ENCODE measurements at places on chromosomes 1 and 21. TPM values are rescaled to one million over a fixed set of nuclear protein-coding genes. Genes with fewer than 3 reads are reported as not detected.

The NUP210L gene
- 0.48 TPM for total RNA-seq

The CELF3 gene
- not detected for total RNA-seq

The SELL gene
- total RNA-seq, result 4.0 TPM

The PTGFRN gene
- total RNA-seq, result 216 TPM

The ZNF683 gene
- not detected for total RNA-seq

The FCER1G gene
- 11.4 TPM for total RNA-seq

The TRIM67 gene
- total RNA-seq, result 0.24 TPM

The CSDE1 gene
- 900 TPM for total RNA-seq

The SCAF4 gene
- 20.6 TPM for total RNA-seq

The SEMA4A gene
- 2.7 TPM for total RNA-seq

The PPIAL4G gene
- total RNA-seq, result not detected

The SFT2D2 gene
- total RNA-seq, result 20.4 TPM

The OR2G6 gene
- not detected for total RNA-seq

The DMAP1 gene
- 27.7 TPM for total RNA-seq

The HSD3B1 gene
- not detected for total RNA-seq

The SPATA45 gene
- total RNA-seq, result not detected

The C8A gene
- total RNA-seq, result not detected

The CHIA gene
- not detected for total RNA-seq

The CAMK1G gene
- not detected for total RNA-seq

The CSMD2 gene
- 0.70 TPM for total RNA-seq

The INSRR gene
- total RNA-seq, result 0.24 TPM

The SPAG17 gene
- total RNA-seq, result not detected

The KLHDC9 gene
- total RNA-seq, result 10.7 TPM

The PTAFR gene
- 2.2 TPM for total RNA-seq

The TDRD5 gene
- not detected for total RNA-seq

The MCOLN3 gene
- total RNA-seq, result 0.94 TPM

The NOS1AP gene
- 2.0 TPM for total RNA-seq

The OMA1 gene
- 32.6 TPM for total RNA-seq

The UBE2G2 gene
- total RNA-seq, result 69.7 TPM

The C1QTNF12 gene
- 2.6 TPM for total RNA-seq

The PTPN7 gene
- 1.2 TPM for total RNA-seq

The BEST4 gene
- total RNA-seq, result 0.11 TPM

The PRAMEF6 gene
- total RNA-seq, result not detected

The MIXL1 gene
- total RNA-seq, result 0.27 TPM

The OR2T35 gene
- total RNA-seq, result not detected

The IFI44L gene
- 8.5 TPM for total RNA-seq

The CCDC190 gene
- 0.59 TPM for total RNA-seq

The RNF223 gene
- total RNA-seq, result not detected

The CCT3 gene
- total RNA-seq, result 127 TPM

The VSIG8 gene
- not detected for total RNA-seq

The TENT5C gene
- total RNA-seq, result 7.4 TPM

The AKR7A3 gene
- total RNA-seq, result 0.32 TPM

The FCRL1 gene
- not detected for total RNA-seq

The TMEM52 gene
- total RNA-seq, result 0.70 TPM

The NHLH1 gene
- not detected for total RNA-seq

The KRTAP19-7 gene
- not detected for total RNA-seq

Data from cardiac septum (tissue), 1 donor.